Stimulated activated naive CD4-positive, alpha-beta T cell treated with Interleukin-2 at 50 U/mL for 16 hours (primary cell): ENCODE measurements at places on chromosomes 1 and 21.

- no peak for DNase-seq
Observed at GRCh38 chr1:183330335-183330734, 87.8 kb downstream of the NMNAT2 start.

- no peak for DNase-seq
Observed at GRCh38 chr1:51621161-51621560, 4.3 kb downstream of the OSBPL9 start.

DNA sequence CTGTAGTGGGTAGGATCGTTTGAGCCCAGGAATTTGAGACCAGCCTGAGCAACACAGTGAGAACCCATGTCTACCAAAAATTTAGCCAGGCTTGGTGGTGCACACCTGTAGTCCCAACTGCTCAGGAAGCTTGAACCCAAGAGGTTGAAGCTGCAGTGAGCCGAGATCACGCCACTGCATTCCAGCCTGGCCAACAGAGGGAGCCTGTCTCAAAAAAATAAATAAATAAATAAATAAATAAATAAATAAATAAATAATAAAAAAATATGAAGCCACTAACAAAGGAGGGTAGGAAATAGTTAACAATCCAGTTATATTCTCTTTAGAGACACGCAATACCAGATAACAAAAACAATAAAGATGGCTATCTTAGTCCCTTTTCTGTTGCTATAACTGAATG is 11.9 kb upstream of the CBR3 start:
- no peak for DNase-seq

DNA sequence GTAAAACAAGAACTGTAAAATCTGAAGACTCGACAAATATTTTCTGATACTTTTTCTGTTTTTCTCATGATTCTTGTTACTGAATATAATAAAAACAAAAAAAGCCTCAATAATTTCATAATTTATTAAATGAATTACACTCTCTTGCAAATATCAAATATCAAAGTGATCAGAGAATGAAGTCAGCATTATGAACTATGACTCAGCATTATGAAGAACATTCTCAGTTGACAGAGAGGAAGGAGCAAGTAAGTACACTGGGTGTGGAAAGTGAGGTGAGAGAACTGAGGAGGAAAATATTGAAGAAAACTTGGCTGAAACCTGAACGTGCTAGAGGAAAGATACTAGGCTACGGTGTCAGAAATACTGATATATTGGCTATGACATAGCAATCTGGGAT is 529.5 kb downstream of the KCNT2 start:
- DNase-seq = no peak
